ENCODE measurements at places on chromosomes 7 and 10.

DNA sequence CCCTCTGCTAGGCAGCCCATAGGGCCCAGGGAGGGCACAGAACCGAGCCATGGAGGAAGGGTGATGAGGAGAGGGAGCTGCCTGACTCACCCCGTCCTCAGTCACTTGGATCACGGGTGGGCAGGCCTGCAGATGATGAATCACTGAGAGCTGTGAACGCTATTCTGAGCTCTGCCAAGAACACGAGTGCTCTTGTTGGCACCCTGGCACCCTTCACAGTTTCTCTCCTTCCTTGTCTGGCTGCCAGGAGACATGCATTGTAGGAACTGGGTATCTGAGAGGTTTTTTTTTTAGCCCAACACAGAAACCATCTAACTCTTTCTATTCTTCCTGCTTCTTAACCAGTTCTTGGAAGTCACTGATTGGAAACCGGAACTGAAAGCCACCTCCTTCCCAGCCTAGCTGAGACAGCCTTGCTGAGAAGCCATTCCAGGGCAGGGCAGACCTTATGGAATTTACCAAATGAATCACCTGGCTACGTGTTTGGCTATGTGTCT is 82.1 kb downstream of the SLC37A3 start:
- DNase-seq = no peak

GRCh38 chr10:101807158-101807557 is 11.1 kb downstream of the OGA start:
- no peak for DNase-seq

- DNase-seq = no peak
Measured at GRCh38 chr7:17822547-17823173, 117.6 kb downstream of the SNX13 start.

GRCh38 chr7:151056666-151057505 is 811 bp downstream of the CDK5 start:
- no peak for DNase-seq

DNA sequence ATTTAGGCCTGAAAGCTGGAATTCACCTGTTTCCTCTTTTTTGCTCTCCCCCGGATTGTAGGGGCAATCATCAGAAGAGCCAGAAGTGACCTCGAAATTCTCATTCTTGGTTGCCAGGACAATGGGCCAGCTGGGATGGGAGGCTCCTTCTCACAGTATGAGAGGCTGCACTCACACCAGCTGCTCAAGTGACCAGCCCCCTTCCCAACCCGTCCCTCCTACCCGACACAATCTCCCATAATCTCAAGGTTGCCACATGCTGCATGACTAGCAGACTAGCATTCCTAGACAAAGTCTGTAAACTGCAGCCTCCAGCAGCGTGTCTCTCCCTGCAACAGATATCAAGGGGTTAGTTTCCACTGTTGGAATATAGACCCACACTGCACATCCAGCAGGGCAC is 110.3 kb downstream of the C1GALT1 start:
- no peak for DNase-seq

GRCh38 chr7:106643216-106644000 is 17.6 kb downstream of the CCDC71L start:
- DNase-seq = no peak

GRCh38 chr10:43028143-43028542 is 48.7 kb upstream of the RET start:
- no peak for DNase-seq

- DNase-seq = no peak
Measured at GRCh38 chr10:35498693-35499092, 106.4 kb upstream of the GJD4 start.

Measured in HL-60 (cell line).